ENCODE measurements at places on chromosomes 16 and 17.
A peak's percentile ranks its signal among the peaks of the same experiment; 100 is the strongest.

- no peak for DNase-seq
Observed at GRCh38 chr17:5513628-5514027, 27.3 kb downstream of the MIS12 start.

GRCh38 chr16:30937692-30938091 lies 11.2 kb upstream of the ORAI3 start:
- DNase-seq = no peak

GRCh38 chr17:48593126-48593829 lies at the start of gene HOXB5:
Gene HOXB5, minus strand, starts transcription at chr17:48593779. Its CDS starts 97 bp downstream, at chr17:48593682.
- peak; percentile 49 for DNase-seq

- DNase-seq = peak; percentile 92
Observed at GRCh38 chr17:39244600-39245570, 19.1 kb upstream of the STAC2 start.

DNA sequence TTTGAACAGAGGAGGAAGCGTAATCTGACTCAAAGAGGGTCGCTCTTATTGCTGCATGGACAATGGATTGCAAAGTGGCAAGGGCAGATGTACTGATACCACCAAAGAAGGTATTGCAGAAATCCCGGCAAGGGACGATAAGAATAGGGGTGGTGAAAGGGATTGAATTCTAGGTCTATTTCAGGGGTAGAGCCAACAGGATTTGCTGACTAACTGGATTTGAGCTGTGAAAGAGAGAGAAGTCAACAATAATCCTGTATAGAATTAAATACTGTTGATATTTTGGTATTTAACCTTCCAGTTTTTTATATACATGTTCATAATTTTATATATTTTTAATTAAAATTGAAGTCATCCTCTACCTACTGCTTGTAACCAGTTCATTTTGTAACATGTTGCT lies 19.4 kb upstream of the ABCA3 start:
- DNase-seq = no peak

DNA sequence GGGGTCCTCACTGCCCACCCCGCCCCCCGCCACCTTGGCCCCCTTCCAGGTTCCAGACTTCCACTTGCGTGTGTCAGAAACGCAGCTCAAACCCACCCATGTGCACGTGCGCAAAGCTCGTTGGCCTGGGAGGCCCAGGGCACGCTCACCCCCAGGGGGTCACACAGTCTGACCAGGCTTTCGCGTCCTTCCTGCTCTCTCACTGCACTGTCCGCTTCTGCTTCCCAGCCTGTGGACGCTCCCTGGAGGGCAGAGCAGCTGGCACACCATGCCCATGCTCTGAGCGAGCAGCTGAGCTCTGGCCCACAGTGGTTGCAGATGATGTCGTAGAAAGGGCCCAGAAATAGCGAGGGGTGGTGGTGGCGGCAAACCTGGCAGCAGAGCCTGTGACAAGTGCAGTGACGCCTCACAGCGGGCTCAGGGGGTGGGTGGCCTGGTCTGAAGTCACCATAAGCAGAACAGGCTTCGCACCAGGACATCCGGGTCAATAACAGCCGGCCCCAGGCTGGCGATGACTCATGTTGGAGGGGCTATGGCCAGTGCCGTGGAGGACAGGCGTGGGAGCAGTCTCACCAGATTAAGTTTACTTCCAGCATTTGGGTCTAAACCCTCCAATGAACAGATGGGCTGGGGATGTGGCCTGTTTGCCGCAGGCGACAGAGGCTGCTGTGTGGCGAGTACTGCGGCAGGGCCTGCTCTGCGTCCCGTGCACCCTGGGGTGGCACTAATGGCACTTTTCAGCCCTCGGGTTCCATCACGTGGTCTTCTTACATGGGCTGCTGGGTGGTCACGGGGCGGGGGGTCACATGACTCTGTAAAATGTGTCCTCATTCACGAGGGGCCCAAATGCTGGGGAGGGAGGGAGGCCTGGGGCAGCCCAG lies 49.0 kb downstream of the NT5M start:
- DNase-seq = no peak

DNA sequence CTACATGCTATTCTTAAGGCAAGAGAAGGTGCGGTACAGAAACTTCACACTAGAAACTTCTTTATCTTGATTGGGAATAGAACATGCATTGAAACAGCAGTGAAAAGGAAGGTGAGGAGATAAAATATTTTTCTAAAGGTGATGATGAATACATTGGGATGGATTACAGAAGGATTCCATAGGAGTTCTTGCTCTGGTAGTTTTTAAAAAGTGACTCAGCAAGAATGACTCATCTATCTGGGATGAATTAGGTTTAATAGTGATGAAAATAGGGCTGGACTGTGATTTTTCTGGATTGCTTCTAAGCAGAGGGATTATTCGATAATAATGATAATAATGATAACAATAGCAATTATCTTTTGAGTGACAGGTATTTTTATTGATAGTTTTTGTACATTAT lies 65.6 kb upstream of the HS3ST4 start:
- DNase-seq = no peak

DNA sequence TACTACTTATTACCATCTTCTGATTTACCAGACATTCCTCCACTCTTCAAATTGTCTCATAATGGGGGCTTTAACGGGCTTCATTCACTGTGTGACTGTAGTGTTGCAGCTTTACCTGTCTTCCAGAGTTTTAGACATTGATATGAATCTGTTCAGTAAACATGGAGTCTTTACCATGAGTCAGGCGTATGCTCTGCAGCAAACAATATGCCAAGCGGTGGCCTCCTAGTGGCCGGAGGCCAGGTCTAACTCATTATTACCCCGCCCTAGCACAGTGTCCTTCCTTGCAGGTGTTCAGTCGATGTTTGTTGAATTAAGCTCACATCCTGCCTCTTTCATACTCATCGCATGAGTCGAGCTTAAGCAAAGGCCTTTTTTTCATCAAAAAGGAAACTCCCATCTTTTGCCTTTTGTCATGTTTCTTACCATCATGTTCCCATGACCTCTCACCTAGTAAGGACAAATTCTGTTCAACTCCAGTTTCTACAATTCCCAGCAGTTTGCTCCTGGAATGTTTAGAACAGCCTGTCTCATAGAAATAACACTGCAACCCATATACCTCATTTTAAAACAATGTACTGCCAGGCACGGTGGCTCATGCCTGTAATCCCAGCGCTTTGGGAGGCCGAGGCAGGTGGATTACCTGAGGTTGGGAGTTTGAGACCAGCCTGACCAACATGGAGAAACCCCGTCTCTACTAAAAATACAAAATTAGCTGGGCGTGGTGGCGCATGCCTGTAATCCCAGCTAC lies 39.4 kb downstream of the TUBD1 start:
- peak; percentile 77 for DNase-seq

Data from activated naive CD4-positive, alpha-beta T cell treated with anti-CD3 and anti-CD28 coated beads, Interleukin-2, amount 10 ng/mL, durations not matched to agents 7 days and 5 days (primary cell).